Glutamatergic neuron (in vitro differentiated cells): ENCODE measurements at places on chromosomes 6 and 20.

DNA sequence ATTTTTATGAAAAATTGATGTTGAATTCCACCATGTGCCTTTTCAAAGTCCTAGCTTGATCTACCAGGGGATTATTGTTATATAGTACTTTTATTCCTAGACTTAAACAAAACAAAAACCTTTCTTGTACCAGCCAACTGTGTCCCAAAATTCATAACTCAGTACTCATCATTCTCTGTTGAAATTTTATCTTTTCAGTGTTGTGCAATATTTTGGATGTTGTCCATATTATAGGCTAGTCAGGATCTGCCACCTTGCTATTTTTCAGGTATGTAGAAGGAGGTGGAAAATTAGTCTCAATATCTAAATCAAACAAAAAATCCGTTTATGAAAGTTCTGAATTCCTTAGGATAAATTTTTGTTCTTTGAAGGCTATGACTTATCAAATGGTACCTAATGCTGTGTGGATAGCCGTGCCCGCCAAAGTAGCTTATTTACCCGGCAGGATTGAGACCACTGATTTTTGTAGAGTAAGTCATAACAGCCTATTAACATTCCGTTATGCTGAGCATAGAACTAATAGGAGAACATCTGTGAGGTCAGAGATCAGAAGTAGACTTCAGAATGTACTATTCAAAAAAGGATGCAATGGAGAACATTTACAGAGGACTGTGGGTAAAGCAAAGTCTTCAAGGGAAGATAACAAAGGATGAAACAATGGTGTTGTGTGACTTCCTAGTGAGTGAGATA lies 304.7 kb downstream of the SOX4 start:
- DNase-seq, result no peak

GRCh38 chr6:139940741-139941729 lies 566.6 kb upstream of the CITED2 start:
- DNase-seq, result no peak

GRCh38 chr6:37920667-37921066 lies 101.1 kb downstream of the ZFAND3 start:
- DNase-seq, result no peak

DNA sequence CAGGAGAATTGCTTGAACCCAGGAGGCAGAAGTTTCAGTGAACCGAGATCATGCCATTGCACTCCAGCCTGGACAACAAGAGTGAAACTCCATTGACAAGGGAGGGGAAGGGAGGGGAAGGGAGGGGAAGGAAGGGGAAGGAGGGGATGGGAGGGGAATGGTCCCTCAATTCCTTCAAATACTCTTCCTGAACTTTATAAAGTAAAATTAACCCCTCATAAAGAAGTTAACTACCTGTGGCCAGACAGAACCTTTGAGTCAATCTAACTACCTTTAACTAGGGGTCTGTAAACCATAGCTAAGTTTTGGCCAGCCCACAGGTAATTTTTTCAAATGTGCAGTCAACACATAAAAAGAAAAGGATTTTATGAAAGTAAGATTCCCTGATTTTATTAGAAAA lies 131.0 kb downstream of the ZMYND8 start:
- no peak for DNase-seq

GRCh38 chr20:62900692-62901584 lies 25.4 kb downstream of the DIDO1 start:
- no peak for DNase-seq

DNA sequence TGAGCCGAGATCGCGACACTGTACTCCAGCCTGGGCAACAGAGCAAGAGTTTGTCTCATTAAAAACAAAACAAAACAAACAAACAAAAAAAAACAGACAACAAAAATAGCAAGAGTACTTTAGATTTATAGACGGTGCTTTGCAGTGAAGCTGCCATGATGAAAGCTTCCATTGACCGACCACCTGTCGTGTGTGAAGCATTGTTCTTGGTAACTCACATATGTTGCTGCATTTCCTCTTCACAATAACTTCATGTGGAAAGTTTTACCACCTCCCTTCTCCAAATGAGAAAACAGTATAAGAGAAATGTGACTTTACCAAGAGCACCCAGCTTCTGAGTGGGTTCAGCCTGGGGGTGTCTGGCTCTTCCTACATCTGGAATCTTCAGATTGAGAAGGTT lies 56.4 kb upstream of the PTGIS start:
- DNase-seq, result no peak

DNA sequence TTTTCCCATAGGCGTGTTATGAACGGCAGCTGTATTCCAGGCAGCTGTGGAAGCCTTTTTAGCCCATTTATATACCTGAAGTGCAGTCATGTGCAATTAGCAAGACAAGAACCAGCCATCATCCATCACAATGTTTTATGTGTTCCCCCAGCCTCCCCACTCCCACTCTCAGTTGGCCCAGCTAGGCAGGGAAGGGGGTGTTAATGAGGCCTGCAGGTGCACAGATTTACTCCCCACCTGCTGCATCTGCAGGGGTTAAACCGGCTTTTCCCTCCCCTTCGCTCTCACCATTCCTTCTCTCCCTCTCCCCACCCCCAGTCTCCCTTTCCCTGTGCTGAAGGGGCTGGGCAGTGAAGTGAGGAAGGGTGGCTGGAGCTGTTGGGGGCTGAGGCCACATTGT lies 149.8 kb upstream of the AKAP12 start:
- no peak for DNase-seq

- no peak for DNase-seq
These were observed 50.7 kb downstream of the LRFN2 start for GRCh38 chr6:40536442-40536841.

DNA sequence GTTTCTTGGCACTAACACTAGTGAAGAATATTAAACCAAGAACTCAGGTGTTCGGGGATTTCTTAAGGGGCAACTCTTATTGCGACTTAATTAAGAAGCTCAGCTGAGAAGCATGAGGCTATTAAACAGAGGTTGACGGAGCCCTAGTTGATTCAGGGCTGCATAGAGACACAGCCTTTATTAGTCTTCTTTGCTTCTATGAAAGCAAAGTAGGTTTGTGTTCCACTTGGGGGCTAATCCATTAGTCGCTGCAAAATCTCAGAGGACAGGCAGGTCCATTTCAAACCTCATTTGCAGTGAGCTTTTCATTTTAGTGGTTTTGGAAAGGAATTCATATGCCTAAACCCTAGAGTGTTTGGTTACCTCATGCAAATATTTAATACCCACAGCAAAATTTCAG lies 506.6 kb upstream of the SULF2 start:
- no peak for DNase-seq

DNA sequence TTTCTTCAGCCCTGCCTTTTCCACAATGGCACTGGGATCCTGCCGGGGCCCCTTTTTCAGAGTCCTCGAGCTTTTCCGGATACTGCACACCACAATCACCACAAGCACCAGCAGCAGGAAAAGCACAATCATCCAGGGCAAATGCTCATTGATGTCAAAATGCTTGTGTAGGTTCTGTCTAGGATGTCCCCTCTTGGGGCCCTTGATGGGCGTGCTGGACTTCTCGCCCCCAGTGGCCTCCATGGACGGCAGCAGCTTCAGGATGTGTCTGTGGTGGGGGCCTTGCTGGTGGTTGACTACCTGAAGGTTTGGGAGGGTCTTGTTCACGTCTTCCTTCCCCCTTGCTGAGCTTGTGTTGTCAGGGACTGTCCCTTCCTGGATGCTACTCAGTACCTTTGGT lies 25.7 kb downstream of the TNFRSF21 start:
- DNase-seq, result no peak

DNA sequence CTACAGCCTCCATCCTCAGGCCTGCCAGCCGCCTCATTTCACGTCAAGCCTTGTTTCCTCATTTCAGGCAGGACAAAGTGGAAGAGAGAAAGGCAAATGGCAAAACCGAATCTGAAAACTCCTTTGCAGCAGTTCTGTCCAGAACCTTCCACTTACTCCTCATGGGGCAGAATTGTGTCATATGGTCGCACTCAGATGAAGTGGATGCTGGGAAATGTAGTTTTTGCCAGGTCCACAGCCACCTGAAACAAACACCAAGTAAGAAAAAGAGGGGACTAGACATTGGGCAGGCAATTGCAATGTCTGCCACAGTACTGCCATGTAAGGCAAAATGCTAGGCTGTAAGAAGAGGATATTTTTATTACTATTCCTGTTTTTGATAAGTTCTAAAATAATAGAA lies 44.9 kb downstream of the ISM1 start:
- no peak for DNase-seq

DNA sequence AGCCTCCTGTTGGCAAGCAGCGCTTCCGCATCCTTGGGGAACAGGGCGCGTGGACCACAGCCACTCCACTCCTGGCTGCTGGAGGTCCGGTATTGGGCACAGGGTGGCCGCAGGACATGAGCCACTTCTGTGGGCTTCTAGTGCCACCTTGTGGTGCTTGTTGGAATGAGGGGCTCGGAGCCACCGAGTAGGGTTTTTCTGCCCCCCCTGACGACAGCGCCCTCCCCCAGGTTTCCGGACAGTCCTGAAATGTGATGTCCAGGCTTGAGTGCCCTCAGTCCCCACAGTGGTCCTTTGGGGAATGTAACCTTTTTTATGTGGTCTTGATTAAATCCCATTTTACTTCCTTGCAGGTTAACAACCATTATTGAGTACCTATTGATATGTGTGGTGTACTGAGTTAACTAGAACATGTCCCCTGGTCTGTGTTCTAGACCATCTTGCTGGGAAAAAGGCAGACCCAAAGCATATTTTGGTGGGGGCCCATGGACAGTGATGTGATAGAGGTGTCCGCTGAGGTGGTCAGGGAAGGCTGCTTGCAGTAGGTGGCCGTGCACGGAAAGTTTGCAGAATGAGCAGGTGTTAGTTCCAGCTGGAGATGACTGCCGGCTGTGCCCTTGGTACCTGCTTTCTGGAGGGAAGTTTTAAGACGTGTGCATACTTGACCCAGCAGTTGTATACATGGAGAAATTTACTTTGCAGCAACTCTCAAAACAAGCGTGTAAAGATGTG lies 70.0 kb downstream of the PTPN1 start:
- DNase-seq, result peak; percentile 74

- DNase-seq, result no peak
These were observed 67.5 kb downstream of the MACROD2 start for GRCh38 chr20:14062786-14063185.

DNA sequence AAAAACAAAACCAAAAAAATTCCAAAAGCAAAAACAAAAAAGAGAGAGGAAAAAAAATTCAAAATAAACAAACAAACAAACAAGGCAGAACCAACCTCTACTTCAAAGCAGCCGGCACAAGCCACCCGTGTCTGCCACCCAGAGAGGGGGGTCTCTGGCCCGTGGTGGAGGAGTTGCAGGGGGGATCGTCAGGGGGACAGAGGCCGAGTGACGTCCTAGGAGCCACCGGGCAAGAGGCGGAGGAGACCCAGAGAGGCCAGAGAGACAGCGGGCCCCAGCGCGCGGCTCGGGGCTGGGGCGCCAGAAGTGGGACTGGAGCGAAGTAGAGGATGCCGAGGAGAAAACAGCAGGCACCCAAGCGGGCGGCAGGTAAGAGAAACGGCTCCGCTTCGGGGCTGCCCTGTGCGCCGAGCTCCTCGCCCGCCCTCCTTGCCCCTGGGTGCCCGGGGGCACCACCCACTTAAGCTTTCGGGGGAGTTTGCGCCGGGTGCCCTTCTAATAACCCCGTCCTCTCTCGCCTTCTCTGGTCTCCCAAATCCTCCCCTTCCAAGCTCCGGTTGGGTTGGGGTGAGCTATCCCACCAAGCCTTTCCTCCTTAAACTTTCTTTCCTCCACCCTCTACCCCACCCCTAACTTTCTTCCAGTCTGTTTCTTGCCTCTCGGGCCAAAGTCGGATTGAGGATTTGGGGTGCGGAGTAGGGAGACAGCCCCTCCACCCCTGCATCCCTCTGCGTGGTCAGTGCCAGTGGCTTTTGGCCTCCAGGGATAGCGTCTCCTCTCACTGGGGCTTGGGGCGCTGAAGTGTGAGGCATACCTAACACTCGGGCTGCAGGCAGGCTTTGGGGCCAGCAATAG lies 1.0 kb downstream of the TSHZ2 start:
- peak; percentile 54 for DNase-seq

- peak; percentile 89 for DNase-seq
These were observed 128.5 kb upstream of the CDYL start for GRCh38 chr6:4647414-4648365.

- no peak for DNase-seq
These were observed 7.8 kb upstream of the DTD1 start for GRCh38 chr20:18580012-18580411.

- peak; percentile 89 for DNase-seq
These were observed at the start of gene IFT52 for GRCh38 chr20:43590392-43591303. Gene IFT52 (plus strand): TSS chr20:43590937. CDS start chr20:43594699, 3,762 bp downstream.

GRCh38 chr20:4950841-4951240 lies 50.5 kb downstream of the SLC23A2 start:
- DNase-seq, result no peak

DNA sequence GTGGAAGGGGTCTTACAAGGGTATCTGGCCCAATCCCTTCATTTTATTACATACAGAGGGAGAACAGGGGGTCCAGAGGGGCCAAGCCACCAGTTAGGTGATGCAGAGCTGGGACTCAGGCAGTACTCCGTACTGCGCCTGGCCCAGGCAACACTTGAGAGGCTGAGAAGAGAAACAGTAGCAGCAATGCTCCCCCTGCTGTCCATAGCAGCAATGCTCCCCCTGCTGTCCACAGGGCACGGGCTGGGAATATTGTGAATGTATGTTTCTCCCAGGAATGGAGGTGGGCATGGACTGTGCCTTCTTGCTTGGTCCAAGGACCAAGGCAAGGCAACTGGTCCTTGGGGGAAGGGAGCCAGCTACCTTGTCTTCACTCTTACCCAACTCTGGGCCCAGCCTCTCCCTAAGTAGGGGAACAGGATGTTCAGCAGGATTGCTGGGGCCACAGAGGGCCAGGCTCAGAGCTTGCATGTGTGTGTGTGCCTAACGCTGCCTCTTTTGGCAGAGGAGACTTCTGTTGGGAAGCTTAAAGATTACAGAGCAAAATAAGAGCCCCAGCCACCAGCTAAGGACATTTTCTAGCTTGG lies 14.8 kb upstream of the FAM83C start:
- DNase-seq, result peak; percentile 76

DNA sequence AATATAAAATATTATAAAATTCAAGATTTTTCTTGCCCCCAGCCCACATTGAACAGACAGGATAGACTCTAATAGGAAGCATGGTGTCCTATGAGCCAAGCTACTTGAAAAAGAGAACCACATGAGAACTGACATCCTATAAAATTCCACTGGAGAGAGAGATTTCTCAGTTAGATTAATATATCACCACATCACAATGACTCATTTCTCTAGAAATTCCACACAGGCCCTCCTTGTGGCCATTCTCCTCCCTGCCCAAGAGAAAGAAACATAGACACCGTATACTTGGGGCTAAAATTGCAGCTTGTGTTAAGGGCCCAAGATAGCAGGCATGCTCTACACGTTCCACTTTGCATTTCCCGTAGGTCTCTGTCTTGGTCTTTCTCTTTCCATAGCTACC lies 481.4 kb downstream of the PTPRT start:
- DNase-seq, result no peak
